ENCODE measurements at places on chromosomes 5 and 9.
A peak's percentile ranks its signal among the peaks of the same experiment; 100 is the strongest.

DNA sequence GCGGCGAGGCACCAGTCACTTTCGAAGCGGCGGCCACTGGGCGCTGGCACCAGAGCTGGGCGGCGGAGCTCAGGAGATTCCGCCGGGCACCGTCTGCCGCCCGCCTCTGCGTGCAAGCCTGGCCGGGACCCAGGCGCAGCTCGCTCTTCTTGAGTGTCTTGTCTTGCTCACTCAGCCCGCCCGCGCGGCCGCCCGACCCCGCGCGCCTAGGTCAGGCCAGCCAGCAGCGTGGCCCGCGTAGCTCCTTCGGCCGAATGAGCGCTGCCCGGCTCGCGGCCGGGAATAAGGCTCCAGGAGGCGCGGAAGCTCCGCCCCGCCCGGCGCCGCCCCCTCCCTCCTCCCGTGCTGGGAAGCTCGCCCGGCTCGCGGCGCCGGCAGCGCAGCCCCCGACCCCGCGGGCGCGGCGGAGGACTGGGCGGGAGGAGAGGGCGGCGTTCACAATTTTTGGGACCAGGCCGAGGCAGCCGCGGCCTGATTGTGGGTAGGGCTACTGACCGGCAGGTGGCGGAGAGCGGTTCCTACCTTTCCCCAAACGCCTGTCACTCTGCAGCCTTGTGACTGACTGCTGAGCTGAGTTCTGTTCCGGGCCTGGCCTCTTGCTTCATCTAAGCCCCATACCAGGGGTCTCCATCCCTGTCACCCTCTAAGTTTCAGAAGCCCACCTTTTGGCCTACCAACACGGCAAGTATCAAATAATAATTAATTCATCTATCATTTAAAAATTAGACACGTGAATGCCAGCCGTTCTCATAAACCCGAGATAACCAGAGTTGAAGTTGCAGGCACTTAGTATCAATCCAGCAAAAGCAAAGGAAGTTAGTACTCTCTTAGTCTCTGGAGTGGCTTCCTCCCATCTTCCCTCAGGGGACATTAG, at the start of gene HBEGF:
HBEGF (minus strand) TSS at position 256 of the 874 bp plus-strand sequence. CDS start 275 bp downstream, outside the sequence.
- peak; percentile 65 for DNase-seq

DNA sequence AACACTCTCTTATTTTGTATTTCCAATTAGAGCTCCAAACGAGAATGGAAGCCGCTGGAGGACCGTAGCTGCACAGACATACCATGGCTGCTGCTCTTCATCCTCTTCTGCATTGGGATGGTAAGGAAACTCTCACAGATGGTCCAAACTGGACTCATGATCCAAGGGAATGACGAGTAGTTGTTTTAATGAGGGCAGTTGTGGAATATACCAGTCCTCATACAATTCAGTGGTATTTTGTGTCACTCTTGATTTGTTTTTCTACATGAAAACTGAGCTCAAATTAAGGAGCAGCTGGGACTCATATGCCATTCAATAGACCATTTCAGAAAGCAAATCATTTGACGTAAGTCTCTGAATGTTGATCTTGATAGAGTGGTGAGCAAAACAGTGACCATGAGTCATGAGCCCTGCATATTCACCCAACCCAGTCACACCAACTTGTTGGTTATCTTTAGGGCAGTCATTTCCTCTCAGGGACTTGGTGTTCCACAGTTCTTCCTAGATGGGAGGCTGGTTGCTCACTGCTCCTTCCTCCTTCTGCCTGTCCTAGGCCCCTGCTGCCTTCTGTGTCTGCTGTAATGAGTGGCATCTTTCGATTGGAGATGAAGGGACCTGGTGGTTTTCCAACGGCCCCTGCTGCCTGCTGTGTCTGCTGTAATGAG, 54.9 kb downstream of the SLC44A1 start:
- peak; percentile 88 for DNase-seq

- DNase-seq: peak; percentile 51
Measured at GRCh38 chr5:118919016-118919415, 69.3 kb downstream of the DTWD2 start.

- no peak for DNase-seq
Measured at GRCh38 chr9:68895741-68896478, 118.0 kb downstream of the PRKACG start.

DNA sequence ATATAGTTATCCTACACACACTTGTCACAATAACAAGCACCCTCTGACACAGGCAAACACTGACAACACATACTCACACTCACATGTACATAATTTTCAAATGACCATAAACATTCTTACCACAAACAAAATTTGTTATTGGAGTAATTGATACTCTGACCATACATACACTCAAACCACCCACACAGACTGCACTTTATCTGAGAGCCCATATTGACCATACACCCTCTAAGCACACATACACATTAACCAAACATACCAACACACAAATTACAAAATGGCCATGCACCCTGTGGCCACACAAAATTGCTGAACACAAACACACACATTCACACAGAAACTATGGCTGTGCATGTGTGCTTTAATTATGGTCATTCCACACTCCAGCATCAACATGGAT, 79.1 kb upstream of the FAM120A start:
- no peak for DNase-seq

DNA sequence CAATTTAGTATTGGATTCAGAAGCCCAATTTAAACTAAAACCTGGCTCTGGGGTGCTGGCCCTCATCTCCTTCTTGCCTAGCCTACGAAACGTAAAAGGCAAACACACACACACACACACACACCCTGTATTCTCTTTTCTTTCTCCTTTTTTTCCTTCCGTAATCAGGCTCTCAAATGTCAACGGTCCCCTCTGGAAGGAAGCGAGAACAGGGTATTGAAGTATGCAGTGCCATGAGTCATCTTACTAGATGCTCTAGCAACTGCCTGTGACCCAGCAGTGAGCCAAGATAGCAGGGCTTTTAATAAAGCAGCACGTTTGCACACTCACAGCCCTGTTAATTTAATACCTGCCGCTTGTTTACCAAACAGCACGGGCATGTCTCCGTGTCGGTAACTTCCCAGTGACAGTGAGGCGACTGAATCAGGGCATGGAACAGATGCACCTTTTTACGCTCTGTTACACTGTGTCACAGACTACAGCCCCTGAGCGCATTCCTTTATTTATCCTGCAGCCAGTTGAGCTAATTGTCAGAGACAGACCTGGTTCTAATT, 243.8 kb downstream of the BNC2 start:
- peak; percentile 89 for DNase-seq

- DNase-seq: no peak
Measured at GRCh38 chr9:101428909-101429308, 6.7 kb downstream of the ALDOB start.

Measured in fibroblast of skin of right quadriceps (primary cell).